ENCODE measurements at places on chromosomes 2 and 18.

DNA sequence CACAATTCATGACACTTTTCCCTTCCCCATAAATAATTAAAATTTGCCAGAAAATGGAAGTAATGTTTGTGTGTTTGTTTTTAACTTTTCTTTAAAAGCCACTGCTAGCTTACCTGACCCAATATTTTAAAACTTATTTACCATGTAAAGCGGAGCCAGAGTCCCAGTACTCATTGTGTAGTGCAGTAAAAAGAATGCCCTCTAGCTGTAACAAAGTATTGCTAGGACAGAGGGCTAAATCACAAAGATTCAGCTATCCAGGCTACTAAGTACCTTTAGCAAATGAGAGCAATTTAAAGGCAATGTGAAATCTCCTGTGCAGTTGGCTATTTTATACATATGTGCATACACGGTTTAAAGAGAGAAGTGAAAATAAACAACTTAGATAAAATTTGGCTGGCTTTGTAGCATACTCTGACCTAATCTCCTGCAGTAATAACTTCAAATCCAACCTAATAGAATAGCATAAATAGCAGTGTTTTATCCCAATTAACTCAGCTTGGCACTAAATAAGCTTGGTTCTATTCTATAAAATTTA is 997.4 kb upstream of the PIK3C3 start:
- DNase-seq: no peak

GRCh38 chr18:31426871-31427406 is 20.6 kb upstream of the DSG3 start:
- no peak for DNase-seq

- DNase-seq: no peak
These were observed 43.2 kb upstream of the SPATS2L start for GRCh38 chr2:200263279-200263678.

GRCh38 chr2:163572850-163573249 is 163.0 kb downstream of the FIGN start:
- DNase-seq: no peak

DNA sequence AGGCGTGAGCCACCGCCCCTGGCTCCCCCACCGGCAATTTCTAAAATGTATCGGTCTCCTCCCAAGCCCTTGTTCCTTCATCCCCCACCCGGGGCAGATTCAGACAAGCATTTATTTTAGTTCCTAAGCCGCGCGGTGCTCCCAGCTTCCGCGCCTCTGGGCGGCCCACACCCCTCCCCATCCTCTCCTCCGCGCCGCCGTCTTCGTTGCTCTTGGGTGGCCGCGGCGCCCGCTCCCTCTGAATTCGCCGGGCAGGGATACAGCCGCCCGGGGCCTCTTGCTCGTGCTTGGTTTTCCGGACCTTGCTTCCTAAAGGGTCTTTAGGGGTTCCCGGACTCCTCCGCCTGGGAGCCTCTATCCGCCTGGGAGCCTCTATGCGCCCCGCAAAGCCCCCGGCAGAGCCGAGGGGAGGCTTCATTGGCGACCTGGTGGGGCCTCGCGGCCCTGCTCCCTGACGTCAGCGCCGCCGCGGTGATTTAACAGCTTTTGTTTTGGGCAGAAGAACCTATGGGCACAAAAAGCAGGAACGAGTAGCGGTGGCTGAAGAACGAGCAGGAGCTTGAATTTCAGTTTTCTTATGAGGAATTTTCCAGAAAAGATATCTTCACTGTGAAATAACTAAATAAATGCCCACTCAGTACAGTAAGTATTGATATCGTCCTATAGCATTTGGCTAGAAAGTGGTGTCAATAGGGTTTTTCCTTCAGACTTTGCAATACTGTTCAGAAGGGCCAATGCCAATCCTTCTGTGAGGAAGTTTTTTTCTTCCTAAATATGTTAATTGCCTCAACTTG is 37.3 kb downstream of the PRKRA start:
- DNase-seq: peak; percentile 80

GRCh38 chr2:144753416-144753815 is 233.5 kb upstream of the ZEB2 start:
- no peak for DNase-seq

GRCh38 chr18:45731716-45732115 is 7.7 kb downstream of the SLC14A1 start:
- DNase-seq: no peak

GRCh38 chr2:175840256-175840655 is 161.8 kb downstream of the LNPK start:
- no peak for DNase-seq

DNA sequence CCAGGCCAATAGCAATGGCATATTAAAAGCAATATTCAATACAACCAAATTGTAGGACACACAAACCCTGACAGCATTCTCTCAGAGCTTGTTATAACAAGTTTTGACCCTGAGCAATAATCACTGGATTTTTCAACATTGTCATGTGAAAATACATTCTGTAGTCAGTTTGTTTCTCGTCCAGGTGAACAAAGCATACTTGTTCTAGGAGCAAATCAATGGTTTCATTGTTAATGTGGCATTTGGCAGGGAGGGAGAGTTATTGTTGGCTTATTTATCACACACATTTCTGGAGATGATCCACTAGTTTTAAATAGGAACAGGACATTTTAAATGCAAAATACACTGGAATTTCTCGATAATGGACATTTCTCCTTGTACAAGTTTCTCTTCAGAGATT is 69.9 kb upstream of the L3MBTL4 start:
- no peak for DNase-seq

GRCh38 chr2:232419245-232420072 is 12.8 kb downstream of the ALPG start:
- DNase-seq: no peak

DNA sequence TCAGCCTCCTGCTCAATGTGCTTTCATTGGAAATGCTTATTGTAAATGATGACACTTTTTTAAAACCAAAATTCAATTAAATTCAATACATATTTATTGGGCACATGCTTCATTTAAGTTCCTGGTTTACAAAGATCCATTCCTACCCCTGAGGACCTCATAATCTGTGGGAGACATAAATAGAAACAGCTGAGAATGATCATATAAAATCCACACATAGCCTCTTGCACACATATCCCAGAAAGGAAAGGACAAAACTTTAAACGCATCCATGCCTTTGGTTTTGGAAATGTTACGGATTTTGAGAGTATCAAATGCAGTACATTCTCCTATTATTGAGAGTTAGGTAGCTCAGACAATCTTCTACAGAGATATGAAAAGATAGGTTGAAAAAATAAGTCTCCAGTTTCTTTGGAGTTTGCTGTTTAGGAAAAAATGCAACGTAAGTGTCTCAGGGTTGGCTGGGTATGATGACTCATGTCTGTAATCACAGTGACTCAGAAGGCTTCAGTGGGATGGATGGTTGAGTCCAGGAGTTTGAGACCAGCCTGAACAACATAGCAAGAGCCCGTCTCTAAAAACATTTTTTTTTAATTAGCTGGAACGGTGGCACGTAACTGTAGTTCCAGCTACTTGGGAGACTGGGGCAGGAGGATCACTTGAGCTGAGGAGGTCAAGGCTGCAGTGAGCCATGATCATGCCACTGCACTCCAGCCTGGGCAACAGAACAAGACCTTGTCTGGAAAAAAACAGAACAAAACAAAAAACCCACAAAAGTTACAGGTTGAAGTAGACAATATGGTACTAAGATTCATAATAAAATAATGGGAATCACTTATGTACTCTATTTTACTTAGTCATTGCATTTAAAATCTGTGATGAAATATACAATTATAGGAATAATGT is 3.9 kb upstream of the PRELID3A start:
- DNase-seq: no peak

- no peak for DNase-seq
These were observed 57.7 kb downstream of the METTL4 start for GRCh38 chr18:2513616-2514015.

DNA sequence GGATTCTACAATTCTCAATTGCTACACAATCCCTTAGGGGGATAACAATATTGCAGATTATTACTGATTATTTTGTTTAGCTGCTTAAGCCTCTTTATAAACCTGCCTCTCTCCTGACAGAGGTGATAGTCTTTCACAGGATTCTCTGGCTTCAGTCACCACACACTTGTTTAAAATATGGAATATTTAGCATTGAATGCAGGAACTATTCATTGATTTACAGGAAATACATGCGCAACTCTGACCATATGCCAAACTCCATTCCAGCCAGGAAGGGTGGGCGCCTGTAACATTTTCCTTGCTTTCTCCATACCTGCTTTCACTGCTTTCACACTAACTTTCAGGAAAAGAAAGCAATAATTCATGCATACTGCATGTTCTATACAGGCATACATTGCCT is 44.8 kb upstream of the ARHGAP15 start:
- no peak for DNase-seq

DNA sequence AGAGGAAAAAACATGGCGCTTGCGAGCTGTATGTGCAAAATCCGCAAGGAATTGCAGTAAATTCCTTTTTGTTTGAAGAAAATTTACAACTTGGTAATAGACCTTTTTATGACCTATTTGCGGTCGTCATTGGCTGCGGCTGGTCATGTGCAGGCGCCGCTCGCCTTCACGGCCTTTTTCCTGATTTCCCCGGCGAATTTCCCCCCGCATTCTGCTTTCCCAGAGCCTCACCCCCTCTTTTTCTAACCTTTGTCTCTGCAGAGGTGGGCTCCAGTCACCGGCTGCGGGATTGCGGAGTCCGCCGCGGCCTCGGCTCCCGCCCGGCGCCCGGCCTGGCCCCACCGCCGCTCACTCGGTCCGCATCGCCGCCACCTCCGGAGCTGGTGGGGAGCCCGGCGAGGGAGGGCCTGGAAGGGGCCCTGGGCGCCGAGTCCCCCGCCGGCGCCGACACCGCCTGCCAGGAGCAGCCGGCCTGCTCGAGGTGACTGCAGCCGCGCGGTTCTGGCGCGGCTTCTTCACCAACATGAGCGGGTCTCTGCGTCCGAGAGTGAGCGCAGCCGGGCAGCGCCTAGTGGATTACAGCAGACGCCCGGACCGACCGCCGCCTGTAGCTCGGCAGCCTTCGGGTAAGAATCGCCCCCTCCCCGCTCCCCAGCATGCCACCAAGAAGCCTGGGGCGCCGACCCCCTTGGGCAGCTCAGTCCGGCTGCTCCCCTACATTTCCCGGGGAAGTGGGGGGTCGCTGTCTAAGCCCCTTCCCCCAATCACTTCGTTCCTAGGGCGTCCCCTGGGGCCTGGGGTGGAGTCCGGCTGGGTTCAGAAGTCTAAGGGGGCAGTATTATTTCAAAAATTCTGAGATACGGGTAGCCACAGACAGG is 7.1 kb downstream of the HOXD8 start:
- no peak for DNase-seq

DNA sequence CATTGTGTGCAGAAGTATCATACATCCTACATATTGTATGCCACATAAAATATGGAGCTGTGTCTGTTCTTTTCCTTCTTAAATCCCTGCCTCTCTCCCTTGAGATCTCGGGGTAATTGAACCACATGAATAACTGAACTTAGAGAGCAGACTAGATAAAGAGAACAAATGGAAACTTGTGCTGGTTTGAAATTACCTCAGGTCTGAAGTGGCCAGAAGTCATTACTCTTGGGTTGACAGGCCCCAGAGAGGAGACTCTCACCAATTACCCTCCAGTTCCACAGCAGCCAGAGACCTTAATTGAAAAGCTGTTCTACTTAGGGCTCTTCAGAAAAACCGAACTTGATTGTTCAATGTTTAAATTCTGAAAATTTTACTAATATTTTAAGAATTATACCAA is 5.0 kb upstream of the ADAM17 start:
- DNase-seq: no peak

GRCh38 chr2:78870343-78870967 is 155.0 kb upstream of the REG3G start:
- DNase-seq: no peak

GRCh38 chr2:128714851-128715312 is 396.2 kb upstream of the HS6ST1 start:
- DNase-seq: no peak

DNA sequence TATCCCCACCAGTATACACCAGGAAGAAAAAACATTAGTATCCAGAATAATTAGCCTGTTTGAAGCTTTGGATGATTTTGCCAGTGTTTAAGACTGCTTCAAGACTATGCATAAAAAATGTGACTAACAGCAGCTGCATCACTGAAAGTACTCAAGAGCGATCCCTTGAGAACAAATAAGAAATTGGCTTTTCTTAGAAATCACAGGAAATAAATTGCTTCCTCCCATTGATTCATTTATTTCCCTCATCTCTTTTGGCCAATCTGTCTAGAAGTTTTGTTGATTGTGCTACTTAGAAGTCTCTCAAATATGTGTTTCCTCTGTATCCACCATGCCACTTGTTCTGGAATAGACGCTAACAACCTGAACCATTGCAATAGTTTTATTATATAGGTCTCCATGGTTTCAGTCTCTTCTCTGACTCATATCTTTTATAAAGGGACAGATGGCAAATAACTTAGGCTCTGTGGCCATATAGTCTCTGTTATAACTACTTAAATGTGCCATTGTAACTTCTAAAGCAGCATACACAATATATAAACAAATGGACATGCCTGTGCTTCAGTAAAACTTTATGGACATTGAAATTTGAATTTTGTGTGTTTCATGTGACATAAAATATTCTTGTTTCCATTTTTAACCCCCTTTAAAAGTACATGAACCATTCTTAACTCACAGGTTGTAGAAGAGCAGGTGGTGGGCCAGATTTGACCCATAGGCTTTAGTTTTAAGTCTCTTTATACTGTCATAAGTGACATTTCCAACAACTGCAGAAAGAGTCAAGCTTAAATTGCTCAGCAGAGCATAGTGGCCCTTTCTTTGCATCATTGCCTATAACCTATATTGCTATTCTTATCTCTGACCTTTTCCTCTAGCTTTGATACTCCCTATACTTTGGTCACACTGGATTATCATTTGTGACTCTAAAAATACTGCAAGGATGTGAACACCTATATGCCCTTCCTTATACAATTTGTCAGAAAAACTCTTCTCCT is 123.9 kb downstream of the MC4R start:
- no peak for DNase-seq

DNA sequence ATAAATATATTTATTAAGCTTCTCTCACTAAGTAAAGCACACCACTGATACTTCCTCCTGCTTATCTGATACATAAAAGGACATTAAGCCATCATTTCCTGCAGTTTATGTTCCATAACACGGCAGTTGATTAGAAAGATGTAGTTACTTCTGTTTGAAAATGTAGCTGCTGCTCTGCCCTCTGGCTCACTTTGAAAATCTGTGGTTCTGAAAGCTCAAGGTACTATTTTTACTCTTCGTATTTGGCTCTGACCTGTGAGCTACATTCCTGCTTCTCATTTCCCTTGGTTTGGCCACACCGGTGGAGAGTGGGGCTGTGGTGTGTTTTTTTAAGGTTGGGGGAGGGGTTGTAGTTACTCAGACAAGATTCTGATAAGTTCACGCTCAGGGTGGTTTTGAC is 12.8 kb upstream of the TTN start:
- DNase-seq: no peak

- DNase-seq: no peak
These were observed 52.1 kb downstream of the NCK2 start for GRCh38 chr2:105796791-105797190.
